ENCODE measurements at places on chromosomes 1 and 21. TPM values are rescaled to one million over a fixed set of nuclear protein-coding genes. Genes with fewer than 3 reads are reported as not detected.

Gene UMODL1
- 2.1 TPM for total RNA-seq

DNA sequence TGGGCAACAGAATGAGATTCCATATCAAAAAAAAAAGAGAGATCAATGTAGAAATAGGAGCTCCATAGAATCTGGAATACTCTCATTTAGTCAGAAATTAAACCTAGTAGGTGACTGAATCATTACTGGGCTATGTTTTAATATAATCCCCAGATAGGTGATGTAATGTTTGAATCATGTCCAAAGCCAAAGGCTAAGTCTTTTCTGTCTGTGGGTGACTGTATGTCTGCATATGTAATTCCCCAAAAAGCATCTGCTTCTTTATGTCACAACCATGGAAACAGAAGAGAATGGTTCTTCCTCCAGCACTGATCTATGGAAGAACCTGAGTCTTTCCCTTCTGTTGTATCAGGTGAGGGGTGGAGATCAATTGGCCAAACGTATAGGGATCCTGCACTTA is 5.8 kb downstream of the LAMC2 start:
- peaks cover 33% of the 10 kb centered on the region for H3K27me3 ChIP-seq
- no peak for DNase-seq
- H3K4me3 ChIP-seq: no peak overlapping the region
- H3K4me1 ChIP-seq: no peaks in the 10 kb centered on the region

GRCh38 chr1:241520080-241520465 is 518 bp upstream of the FH start:
- H3K27ac ChIP-seq: no peak overlapping the region
- H3K4me3 ChIP-seq: peak overlapping the region; percentile 96
- H3K4me1 ChIP-seq: peaks cover 5% of the 10 kb centered on the region
- DNase-seq: no peak
- peaks cover 11% of the 10 kb centered on the region for H3K36me3 ChIP-seq

DNA sequence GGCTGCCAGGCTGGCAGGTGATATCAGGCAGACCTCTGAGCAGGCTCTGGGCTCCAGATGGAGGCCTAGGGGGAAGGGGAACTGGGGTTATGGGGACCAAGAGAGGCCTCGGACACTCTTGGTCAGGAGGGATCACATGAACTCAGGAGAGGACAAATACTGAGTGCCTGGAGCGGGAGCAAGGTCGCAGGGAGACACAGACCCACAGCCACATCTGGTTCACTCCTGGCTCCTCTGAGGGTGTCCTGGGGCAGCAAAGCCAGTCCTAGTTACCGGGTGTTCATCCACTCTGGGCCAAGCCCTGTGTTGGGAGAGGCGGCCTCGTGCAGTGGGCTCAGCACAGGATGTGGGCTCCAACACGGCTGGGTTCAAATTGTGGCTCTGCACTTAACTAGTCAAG is 239.0 kb downstream of the PTPRU start:
- no peak overlapping the region for H3K27ac ChIP-seq
- peak; percentile 37 for DNase-seq
- H3K36me3 ChIP-seq: no peaks in the 10 kb centered on the region
- peaks cover 30% of the 10 kb centered on the region for H3K4me1 ChIP-seq
- H3K27me3 ChIP-seq: peaks cover 10% of the 10 kb centered on the region
- H3K4me3 ChIP-seq: no peak overlapping the region

Gene HTR1D
- total RNA-seq: 4.1 TPM

Gene DNASE2B
- not detected for total RNA-seq

GRCh38 chr1:235329139-235329902 is 951 bp downstream of the GGPS1 start:
- H3K27me3 ChIP-seq: no peaks in the 10 kb centered on the region
- H3K4me1 ChIP-seq: peaks cover 4% of the 10 kb centered on the region
- H3K4me3 ChIP-seq: peak overlapping the region; percentile 100
- peaks cover 23% of the 10 kb centered on the region for H3K36me3 ChIP-seq
- peak; percentile 76 for DNase-seq
